H9 (cell line): ENCODE measurements at places on chromosomes 16 and 17.

DNA sequence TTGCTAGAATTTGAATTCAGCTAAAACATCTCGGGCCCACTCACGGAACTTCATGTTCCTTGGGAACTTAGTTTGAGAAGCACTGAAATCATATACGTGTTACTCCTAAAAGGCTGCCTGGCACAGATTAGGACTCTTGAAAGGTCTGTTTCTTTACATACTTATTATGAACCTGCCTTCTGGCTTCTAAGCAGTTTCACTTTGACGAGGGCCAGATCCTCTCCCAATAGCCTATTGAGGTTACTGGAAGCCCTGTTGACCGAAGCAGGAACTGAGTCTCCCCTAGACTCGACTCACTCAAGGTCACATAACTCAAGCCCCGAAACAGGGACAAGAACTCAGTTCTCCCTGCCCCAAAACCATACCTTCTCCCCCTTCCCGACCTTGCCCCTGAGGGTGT lies 121.9 kb upstream of the PLCG2 start:
- no peak for DNase-seq

- DNase-seq = no peak
These were observed 165.3 kb downstream of the MRTFB start for GRCh38 chr16:14236401-14236800.

GRCh38 chr16:58265480-58266052 lies 29.3 kb downstream of the PRSS54 start:
- DNase-seq = no peak

DNA sequence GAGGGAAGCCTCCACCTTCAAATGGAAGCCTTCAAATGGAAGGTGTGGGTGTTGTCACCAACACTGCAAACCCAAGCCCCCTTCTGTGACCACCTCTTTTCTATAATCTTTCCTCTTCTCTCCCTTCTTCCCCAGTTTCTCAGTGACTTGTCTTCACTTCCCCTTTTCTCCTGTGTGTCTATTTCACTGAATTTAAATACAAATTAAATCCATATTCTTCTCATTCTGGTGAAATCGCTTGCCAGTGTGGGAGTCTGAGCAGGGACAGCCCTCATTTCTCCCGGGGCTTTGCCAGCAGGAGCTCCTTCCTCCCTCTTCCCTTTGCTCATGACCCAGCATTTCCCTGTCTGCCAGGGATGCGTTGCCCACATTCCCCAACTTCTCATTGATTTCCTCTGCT lies 6.4 kb upstream of the ITGAX start:
- DNase-seq = no peak

DNA sequence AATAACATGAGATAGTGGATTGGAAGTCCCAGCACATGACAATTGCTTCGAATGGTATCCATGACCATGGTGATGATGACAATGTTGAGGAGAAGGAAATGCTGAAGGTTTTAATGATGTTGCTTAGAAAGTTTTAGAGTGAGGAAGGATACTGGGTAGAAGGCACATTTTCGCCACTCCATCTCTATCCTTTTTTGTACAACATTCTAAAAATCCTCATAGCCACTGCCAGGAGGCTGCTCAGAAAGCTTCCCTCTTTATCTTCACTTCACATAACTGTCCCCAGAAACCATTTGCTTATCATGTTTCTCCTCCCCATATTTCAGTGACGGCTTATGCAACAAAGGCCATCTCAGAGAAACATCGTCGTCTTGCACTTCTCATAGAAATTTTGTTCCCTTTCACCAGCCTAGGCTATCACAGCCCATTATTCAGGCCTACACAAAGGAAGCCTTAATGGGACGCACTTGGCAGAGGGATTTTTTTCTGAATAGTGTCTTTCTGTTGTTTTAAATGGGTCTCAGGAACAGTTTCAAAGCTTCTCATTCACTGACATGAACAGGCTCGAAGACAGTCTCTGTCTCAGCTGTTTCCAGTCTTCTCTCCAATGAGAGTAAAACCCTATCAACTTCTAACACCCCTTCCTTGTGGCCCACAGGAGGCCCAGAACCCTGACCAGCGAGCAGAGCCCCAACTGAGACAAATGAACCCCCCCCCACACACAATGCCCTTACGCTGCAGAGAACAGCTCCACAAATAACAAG lies 506.7 kb downstream of the HAPSTR1 start:
- no peak for DNase-seq

GRCh38 chr16:2787406-2787805 lies at the start of gene PRSS33:
Gene PRSS33 (minus strand): TSS chr16:2787560. CDS start chr16:2786547, 1,013 bp downstream.
- peak; percentile 23 for DNase-seq
